ENCODE measurements at places on chromosomes 7 and 10.
A peak's percentile ranks its signal among the peaks of the same experiment; 100 is the strongest.

DNA sequence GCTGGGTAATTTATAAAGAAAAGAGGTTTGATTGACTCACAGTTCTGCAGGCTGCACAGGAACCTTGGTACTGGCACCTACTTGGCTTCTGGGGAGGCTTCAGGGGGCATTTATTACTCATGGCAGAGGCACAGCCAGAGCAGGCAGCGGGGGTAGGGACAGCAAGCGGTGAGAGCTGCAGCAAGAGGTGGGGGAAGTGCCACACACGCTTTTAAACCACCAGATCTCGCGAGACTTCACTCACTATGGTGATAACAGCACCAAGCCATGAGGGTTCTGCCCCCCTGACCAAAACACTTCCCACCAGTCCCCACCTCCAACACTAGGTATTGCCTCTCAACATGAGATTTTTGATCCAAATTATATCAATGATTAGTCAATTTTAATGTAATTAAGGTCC lies 24.1 kb upstream of the MAT1A start:
- no peak for DNase-seq

- no peak for DNase-seq
These were observed 80.9 kb downstream of the SORBS1 start for GRCh38 chr10:95480102-95480900.

DNA sequence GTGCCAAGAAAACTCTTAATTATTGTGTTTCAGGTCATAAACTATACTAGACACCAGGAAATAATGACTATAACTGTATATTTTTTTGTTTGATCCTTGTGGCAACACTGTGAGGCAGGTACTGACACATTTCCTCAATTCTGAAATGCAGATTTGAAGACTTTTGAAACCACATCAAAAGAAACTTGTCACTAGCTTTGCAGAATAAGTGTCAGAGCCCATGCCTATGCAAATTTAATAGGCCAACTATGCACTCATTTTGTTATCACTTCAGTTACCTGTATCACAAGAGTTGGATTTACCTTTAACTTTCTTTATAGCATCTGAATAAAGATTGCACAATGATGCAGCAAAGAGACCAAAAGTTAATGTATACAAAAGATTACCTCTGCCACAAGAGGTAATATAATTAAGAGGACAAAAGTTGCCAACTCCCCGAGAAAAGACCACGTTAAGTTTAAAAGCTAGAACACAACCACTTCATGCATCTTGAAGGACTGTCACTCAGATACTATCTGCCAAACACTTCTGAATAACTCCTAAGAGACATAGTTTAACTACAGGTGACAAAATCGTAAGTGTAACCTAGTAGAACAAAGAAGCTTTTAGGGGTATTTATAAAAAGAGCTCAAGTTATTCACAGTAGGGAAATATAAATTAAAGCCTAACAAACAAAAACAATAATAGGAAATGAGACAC lies 80.5 kb downstream of the ELAPOR2 start:
- DNase-seq: no peak

DNA sequence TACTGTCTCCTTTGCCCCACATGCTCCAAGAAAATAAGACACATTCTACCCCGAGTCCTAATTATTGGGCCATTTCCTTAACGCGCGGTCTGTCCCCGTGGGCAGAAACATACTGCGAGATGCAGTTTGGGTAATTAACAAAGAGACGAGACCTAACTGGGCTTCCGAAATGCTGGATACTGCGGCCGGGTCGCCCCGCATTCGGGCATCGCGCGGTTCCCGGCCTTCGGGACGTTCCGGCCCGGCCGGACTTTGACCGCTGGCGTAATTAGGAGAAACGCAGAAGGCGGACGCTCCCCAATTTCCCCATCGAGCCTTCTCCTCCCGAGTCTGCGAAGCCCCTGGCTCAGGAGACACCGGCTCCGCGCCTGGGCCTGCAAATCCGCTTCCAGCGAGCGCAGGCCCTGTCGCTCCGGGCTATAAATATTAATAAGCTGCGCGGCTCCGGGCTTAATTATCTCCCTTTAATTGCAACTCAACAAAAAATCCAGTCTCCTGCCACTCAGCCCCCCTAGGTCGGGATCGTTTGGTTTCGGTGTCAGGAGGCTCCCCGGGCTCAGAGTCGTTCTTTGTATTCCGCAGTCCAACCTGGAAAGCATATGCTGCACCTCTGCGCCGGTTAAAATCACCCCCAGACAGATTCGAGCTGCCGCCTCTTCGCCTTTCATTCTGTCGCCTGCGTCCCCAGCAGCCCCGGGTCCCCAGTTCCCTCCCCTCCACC lies 131.5 kb downstream of the SPAG6 start:
- no peak for DNase-seq

DNA sequence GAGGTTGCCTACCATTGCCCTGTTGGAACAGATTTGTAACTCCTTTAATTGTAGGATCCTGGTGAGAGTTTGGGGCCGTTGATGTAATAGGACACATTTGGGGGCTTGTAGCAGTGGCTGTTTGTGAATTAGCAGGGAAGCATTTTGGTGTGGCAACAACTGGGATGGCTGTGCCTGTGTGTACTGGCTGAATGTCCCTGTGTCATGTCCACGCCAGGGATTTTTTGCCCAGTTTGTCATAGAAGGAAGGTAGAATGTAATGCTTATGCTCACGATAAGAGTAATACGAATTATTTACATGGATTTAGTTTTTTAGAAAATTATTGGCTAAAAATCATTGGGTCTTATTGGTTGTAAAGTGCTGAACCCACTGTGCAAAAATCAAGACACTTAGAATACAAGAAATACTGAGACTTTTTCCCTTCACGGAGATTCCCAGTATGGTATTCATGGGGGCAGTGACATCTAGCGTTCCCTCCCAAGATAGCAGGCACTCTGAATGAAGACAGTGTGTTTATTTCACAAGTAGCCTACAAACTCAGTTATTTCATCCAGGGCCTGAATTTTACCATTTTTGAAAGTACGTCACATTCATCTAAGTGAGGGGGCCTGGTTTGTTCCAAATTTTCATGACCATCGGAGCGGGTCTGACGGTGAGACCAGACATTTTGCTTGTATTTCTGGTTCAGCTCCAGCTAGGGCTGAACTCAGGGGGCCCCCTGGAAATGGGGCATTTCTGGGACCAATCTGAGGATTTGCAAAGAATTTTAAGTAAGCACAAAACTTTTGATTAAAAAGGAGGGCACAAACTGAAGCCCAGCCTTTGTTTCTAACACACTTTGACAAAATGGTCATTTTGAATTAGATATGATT lies 74.7 kb downstream of the CACNB2 start:
- peak; percentile 75 for DNase-seq

DNA sequence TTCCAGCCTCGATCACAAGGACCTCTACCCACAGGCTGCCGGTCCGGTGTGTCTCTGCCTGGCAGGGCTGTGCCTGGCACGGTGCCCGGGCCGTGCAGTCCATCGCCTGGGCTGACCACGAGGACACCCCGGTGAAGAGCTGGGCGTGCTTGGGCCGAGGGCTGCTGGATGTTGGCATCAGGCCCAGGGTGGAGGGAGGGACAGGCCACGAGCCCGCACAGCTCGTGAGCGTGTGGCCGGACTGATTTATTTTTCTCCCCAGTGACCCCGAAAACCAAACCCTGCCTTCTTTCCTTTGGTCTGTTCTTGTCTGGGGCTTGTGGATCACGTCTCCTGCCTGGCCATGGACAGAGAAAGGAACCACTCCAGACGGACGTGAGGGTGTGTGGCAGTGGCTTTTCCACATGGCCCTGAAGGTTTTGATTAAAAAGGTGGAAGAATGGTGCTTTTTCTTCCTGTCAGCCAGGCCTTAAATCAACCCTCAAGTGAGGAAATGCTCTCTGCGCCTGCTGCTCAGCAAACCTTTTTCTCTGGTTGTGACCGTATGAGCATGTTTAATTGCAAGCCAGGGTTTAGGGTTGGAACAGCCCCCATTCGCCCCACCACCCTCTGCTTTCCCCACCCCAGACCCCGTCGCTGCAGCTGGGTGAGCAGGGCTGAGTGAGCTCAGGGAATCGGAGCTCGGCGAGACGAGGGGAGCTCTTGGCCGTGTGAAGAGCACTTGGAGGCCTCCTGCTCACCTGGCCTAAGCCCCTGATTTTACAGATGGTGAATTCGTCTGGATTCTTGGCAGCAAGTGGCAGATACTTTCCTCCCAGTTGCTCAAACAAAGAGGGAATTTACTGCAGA lies 130.1 kb downstream of the RGS10 start:
- DNase-seq: peak; percentile 79

Measured in iris pigment epithelial cell (primary cell).